CMK (cell line): ENCODE measurements at places on chromosomes 7 and 10.
A peak's percentile ranks its signal among the peaks of the same experiment; 100 is the strongest.

DNA sequence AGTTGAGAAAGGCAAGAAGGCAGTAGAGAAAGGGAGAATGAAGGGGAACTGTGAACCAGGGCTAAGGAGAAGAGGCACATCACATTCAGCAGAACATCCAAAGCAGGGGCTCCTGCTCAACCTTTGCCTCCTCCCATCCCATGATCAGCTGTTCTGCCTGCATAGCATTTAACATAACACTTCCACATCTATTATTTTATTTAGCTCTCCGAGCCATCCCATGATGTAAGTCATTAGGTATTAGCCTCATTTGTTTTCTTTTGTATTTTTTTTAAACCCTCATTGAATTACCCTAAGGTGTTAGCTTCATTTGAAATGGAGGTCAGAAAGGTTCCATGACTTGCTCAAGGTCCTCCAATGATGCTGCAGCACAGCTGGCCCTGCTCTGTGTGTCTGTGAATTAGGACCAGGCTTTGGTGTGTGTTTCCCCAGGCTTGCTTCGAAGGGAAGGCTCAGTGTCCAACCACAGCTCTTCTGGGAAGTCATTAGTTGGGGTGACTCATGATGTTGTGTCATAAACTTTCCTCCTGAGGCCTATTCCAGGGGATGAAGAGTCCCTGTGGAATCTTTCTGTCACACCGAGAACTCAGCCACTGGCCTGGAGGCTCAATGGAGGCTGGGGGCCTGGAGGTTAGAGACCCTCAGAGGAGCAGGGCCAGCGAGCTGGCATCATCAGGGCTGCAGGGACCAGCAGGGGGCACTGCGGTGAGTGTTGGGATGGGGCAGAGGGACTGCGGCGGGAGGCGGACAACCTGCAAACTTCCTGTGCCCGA, 16.5 kb downstream of the NPFFR1 start:
- DNase-seq = peak; percentile 3

DNA sequence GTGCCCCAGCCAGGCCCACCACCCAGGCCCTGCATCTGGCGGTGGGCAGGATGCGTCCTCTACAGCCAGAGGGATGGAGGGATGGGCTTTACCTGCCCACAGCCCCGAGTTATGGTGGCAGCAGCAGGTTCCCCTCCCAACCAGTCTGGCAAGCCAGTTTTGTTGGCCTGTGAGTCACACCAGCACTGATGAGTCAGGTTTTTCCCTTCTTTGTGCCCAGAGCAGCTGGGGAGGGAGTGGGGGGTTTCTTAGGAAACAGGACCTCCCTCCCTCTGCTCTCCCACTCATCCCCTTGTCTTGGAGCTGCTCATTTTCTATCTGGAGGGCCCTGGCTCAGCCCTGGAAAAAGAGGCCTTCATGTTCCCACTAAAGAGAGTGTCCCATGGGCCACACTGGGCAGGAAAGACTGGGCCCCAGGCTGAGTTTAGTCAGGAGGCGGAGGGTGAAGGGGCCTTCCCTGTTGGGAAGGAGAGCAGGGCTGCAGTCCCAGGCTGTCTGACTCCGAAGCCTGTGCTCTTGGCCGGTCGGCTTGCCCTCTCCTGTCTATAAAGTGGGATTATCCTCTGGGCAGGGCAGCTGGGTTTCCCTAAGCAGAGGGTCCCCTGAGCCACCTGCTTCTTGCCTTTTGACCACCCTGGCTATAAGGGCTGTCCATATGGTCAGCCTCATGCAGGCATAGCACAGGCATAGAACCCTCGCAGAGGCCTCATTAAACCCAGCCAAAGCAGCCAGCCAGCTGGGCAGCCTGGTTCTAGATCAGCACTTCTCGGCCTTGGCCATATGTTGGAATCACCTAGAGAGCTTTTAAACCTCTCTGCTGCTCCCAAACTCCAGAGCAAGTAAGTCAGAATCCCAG, 30.2 kb upstream of the ANKRD2 start:
- no peak for DNase-seq

- no peak for DNase-seq
These were observed 6.5 kb downstream of the VPS41 start for GRCh38 chr7:38902449-38902848.

GRCh38 chr7:109354000-109354399, 784.3 kb downstream of the DNAJB9 start:
- DNase-seq = no peak

- DNase-seq = no peak
These were observed 15.7 kb downstream of the PPP1R3C start for GRCh38 chr10:91617072-91617609.

DNA sequence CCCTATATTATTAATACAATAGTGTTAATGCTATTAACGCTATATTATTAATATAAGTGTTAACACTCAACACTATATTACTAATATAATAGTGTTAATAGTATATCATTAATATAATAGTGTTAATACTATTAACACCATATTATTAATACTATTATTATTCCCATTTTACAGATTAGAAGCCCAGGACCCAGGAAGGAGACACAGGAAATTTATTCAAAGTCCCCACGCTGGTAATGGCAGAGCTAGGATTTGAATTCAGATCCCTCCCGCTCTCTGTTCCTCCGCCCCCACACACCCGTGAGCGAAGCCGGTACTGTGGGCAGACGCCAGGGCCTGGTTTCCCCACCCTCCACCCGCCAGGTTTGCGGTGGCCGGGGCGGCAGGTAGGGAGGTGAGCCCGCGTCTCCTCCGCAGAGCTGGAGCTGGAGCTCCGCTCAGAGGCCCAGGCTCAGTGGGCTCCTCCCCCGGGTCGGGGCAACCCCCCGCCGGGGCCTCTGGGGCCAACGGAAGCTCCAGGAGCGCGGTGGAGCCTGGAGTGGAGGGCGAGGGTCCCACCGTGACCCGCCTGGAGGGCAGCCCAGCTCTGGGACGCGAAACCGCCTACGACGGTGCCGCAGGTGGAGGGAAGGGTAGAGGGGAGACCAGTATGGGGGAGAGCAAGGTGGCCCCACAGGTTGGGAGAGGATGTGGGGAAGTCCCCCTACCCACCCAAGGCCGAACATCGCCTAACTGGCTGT, at the start of gene TMEM225B:
TSS of gene TMEM225B (plus strand) at position 506 of the 740 bp plus-strand sequence. CDS start 6,122 bp downstream, outside the sequence.
- no peak for DNase-seq

- no peak for DNase-seq
These were observed 348.7 kb downstream of the EXOC4 start for GRCh38 chr7:133601617-133602016.

GRCh38 chr7:75793676-75794075, 19.9 kb downstream of the CCL24 start:
- no peak for DNase-seq

DNA sequence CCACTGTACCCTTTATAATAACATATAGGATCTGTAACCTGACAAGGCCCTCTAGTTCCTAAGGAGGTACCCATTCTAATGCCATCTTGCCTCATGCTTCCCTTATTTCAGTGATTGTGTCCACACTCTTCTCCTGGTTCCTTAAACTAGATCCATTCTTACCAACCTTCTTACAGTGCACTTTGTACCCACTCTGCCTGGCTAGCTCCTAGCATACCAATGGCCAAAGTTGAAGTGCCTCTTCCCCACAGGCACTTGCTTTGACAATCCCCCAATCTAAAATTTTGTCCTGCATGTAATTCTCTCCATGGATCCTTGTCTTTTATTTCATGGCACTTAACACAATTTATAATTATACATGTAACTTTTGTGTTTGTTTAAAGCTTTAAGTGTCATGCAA, 40.9 kb downstream of the CCDC71L start:
- DNase-seq = no peak

DNA sequence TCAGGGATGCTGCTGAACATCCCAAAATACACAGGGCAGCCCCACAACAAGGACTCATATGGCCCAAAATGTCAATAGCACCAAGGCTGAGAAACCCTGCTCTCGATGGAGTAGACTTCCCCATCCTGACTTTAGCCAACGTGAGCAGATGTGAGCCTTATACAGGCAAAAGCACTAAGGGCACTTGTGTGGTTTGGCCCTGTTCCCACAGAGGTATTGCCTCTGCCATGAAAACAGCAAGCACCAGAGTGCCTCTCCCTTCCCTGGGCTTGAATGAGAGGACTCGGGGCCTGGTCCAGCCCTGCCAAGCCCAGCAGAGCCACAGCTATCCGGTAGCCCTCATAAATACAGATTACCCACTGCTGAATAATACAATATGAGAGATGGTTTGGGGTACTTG, 47.5 kb downstream of the ACSM6 start:
- DNase-seq = no peak

DNA sequence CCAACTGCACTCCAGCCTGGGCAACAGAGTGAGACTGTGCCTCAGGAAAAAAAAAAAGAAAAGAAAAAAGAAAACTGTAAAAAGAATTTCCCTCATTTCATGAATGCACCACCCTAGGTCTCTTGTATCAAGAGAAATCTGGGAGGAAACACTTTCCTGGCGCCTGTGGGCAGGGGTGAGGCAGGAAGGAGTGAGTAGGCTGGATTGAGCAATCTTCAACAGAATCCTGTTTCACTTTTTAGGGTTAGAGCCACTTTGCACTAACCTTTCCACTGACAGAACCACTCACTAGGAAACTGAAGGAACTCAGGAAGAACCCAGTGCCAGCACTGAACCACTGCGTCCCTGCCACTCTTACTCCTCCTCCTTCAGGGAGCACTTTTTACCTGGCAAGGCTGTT, 282.1 kb downstream of the CCDC3 start:
- no peak for DNase-seq

DNA sequence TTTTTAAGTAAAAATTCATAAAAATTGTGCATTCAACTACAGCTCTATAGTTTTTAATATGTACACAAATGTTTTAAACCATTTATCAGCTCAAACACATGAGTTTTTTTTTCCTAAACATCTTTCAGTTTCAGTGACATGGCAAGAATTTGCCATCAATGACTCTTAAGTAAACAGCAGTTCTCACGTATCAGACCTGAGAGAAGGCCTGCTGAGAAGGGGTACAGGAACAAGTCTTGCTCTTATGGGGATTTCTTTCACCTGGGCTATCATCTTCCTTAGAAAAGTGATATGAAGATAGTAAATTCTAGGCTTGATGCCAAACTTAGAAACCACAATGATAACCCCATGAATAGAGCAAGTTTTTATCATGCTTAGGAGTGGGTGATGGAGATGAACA, 467.8 kb downstream of the ARL4A start:
- DNase-seq = no peak

DNA sequence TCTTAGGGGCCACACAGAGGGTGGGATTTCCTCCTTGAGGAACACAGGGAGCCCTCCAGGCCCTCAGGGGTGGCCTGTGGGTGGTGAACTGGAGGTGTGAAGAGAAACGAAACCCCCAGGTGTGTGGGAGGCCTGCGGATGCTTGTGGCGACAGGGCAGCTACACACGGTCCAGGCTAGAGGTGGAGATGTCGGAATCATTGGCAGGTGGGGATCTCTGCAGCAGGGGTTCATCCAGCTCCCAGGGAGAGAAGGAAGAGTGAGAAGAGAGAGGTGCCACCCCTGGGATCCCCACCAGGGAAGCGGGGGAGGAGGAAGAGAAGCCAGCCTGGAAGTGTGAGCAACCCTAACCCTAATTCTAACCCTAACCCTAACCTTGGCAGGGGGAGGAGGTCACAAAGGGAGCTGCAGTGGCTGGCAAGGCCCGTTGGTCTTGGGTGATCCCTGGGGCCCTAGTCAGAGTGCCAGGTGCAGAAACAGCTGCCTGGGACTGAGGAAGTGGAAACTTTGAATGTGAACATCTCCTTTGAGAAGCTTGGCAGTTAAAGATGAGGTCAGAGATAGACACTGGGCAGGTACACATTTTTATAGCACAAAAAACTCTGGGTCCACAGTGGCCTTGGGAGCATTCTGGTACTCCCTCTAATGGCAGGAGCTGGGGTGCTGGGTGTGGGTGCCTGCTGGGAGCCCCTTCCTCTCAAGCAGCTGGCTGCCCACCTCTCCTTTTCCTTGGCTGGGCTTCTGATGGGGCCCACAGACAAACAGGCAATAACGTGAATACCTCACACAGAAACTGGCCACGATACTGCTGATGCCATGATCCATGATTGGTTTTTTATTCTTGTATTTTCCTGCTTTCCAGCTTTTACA, 6.8 kb upstream of the AEBP1 start:
- peak; percentile 60 for DNase-seq

- no peak for DNase-seq
These were observed 138.7 kb downstream of the NEURL1 start for GRCh38 chr10:103632247-103632642.

DNA sequence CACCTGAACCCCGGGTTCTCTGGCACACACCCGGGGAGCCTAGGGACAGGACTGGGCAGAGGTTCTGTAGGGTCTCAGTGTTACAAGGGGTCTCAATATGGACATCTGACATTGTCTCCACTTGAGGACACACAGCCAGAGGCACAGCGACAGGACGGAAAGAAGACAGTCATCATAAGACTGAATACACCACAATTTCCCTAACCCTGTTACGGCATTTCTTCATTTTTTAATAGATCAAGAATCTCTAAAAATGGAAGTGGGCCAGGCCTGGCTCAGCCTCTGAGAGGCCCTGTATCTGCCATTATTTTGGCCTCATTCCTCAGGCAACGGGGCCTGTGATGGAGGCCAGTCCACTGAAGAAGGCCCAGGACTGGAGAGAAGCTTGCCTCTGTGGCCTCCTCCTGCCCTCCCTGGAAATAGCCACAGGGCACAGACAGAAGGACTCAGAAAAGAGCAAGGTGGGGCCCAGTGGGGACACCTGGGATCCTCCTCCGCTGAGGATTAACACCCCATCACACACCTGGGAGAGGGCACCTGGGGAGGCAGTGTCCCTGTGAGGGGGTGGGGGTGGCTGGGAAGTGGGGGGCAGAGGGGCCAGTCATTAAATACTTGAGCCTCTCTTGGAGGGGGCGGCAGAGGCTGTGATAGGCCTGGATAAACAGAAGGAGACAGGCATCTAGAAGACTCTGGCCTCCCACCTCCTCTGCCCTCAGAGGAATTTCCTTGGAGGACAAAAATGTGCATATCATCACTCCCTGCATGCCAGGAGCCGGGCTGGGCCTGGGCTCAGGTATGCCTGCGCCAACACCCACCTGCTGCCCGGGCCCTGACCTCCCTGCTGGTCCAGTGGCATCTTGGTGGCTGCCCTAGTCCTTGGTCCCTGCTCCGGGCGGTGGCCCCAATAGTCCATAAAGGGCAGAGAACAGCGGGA, 8.0 kb downstream of the SPOCK2 start:
- no peak for DNase-seq

DNA sequence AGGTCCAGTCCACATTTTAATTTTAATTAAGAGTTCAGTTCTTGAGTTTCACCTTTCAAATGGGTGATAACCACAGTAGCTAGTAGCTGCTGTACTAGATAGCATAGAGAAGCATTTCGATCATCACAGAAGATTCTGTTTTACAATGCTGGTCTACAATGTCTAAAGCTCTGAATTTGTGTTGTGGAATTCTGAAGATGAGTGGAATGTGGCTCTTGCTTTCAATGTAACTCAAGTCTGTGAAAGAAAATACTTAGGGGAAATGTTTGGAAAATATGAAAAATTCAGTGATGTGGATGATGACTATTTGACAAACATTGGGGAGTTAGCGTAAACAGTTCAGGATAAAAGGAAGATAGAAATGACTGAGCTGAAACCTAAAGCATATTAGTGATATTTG, 139.4 kb downstream of the GNAT3 start:
- DNase-seq = no peak

- no peak for DNase-seq
These were observed 35.8 kb downstream of the VCL start for GRCh38 chr10:74033702-74034101.
